ENCODE measurements at places on chromosomes 7 and 10.

DNA sequence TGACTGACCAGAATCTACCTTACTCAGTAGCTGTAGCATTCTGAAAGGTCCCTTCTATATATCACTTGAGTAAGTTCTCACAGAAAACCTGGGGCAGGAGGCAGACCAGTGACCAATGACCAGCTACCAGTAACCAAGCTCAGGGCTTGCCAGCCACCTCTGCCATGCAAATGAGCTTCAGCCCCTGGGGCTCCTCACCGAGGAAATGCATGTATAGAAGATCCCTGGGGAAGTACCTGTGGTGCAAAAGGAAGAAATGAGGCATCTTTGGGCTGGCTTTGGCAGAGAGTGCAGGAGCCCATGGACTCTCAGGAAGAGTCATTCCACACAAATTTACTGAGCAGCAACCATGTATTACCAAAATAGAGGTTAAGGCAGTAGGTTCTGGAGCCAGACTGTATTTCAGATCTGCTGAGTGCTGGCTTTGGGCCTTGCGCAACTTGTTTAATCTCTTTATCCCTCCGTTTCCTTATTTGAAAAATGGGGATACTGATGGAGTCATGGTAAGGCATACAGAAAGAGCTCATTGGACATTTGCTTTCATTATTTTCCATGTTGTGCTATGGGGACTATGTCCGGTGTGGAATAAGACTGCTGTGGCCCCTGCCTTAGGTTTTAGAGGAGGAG is 41.1 kb upstream of the FAM204A start:
- no peak for DNase-seq

DNA sequence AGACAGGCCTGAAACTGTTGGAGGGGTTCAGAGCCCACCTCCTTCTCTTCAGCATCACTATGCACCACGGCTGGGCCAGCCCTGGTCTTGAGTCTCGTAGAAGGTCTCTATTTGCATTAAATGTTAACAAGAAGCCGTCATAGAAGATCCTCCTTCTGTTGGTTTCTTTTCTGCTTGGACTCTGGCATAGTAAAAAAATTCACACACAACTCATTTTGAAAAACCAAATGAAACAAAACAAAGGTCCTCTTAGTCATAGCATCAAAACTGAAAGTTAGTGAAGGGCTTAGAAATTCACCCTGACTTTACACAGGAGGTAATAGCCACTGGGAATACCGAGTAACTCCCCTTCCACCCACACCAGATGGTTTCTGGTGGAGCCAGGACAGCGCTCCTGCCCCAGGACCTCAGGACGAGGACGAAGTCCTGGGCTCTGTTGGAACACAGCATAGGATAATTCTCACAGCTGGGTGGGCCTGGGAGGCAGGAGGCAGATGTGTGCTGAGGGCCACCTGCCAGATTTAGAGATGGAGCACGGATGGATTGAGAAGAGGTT is 248.4 kb upstream of the KLF6 start:
- no peak for DNase-seq

DNA sequence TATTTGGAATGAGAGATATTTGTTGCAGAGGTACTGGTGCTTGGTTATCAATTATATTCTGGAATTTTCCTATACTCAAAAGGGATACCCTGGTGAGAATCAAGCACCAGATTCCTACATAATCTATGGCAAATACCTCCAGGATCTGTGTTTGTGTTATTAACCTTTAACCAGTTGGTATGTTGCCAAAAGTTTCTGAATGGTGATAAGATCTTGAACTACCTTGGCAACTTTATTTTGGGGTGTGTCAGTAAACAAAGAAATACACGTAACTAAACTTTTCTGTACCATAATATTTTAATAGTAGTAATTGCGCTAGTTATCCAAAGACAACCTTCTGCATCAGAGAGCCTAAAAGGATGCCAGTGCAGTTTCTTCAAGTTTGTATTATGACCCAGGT is 13.4 kb downstream of the SCIN start:
- no peak for DNase-seq

DNA sequence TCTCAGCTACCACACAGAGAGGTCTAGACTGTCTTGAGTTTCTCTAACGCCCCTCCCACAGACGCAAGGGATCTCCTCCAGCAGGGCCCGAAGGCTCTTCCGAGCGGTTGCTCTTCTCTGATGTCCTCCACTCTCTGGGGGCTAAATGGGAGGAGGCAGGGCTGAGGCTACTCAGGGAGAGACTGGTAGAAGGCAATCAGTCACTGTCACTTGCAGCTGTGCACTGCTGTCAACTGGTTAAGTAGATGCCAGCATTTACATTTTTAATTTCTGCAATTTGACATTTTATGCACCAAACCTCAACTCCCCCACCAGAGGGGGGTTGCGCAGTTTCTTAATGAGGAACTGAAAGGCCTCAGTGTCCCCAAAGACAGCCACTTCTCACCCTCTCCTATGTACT is 442.8 kb downstream of the PLXNA4 start:
- DNase-seq = no peak

DNA sequence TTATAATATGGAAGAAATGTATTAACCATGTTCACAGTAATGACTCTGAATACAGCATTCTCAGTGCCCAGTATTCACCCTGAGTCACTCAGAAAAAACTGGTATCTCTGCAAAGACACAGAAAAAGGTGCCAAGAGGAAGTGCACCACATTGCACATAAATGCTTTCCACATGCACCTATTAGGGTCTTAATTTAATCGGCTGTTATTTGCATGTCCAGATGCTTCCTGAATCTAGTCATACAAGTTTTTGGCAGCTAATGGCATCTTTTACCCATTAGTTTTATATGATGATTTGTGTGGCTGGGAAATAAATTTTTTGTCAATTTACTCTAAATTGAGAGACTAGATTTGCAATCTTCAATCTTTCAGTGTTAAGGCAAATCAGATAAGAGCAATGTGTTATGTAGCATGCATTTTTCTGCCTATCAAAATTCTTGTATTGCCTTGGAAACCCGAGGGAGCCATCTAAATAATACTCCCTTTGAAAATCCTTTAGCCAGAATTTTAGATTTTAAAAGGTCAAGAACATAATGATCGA is 58.2 kb downstream of the ZNF680 start:
- DNase-seq = no peak
